ENCODE measurements at places on chromosomes 16 and 17. TPM values are rescaled to one million over a fixed set of nuclear protein-coding genes. Genes with fewer than 3 reads are reported as not detected.

Gene C16orf96
- total RNA-seq = 0.41 TPM

Gene CDRT15L2
- not detected for total RNA-seq

Gene CCL23
- not detected for total RNA-seq

Gene HOXB7
- not detected for total RNA-seq

Gene OR1F1
- 0.41 TPM for total RNA-seq

Gene FBXL16
- 4.5 TPM for total RNA-seq

Gene ADAP2
- total RNA-seq = 4.1 TPM

Gene CCL13
- 1.2 TPM for total RNA-seq

Gene ERN1
- total RNA-seq = 3.7 TPM

Gene TMEM238L
- not detected for total RNA-seq

Gene TBC1D3B
- 1.6 TPM for total RNA-seq

Gene ZNF385C
- 0.41 TPM for total RNA-seq

Gene KCNAB3
- 1.2 TPM for total RNA-seq

Gene PIGS
- total RNA-seq = 16.3 TPM

Gene KRT32
- total RNA-seq = not detected

Gene SOST
- not detected for total RNA-seq

Gene FSCN2
- 4.9 TPM for total RNA-seq

Gene PLLP
- total RNA-seq = 1.6 TPM

Gene MMP28
- 9.4 TPM for total RNA-seq

Gene CDH13
- total RNA-seq = 25.7 TPM

Gene DNAH2
- 1.2 TPM for total RNA-seq
